ENCODE measurements at places on chromosomes 1 and 21.
A peak's percentile ranks its signal among the peaks of the same experiment; 100 is the strongest.

DNA sequence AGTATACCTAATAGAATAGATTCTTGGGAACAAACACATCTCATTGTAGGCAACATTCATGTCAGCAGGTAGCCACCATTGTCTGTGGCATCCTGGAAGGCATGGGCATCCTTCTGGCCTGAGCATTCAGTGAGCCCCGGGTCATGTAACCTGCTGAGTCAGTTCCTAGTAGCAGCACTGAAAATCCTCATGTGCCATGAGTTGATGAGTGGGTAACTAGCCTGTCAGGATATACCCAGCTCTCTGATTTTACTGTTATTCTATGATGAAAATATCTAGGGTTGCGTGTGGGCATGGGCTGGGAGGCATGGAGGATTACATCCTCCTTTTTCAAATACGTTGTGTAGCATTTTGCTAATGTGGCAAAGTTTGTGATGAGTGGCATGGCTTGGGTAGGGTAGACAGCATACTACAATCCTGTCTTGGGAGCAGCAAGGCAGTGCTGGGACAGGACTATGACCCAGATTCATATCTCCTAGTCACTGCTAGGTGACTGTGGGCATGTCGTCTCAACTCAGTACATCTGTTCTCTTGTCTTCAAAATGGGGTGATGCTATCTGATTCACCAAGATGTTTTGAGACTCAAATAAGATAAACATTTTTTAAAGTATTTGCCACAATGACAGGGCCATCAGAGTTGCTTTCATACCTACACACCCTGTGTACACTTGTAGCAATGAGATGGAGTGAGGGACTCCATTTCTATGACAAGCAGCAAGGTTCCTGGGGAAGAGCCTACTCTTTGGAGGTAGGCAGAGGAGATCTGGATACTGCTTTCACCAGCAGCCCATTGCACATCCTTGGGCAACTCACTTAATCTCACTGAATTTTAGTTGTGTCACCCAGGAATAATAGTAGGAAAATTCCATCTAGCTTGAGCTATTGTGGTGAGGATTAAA, 62.5 kb downstream of the CD58 start:
- DNase-seq: no peak

GRCh38 chr21:28615276-28615675, 377.4 kb downstream of the LTN1 start:
- peak; percentile 48 for DNase-seq

- DNase-seq: no peak
These were observed 136.3 kb upstream of the SLC44A3 start for GRCh38 chr1:94683886-94684285.

DNA sequence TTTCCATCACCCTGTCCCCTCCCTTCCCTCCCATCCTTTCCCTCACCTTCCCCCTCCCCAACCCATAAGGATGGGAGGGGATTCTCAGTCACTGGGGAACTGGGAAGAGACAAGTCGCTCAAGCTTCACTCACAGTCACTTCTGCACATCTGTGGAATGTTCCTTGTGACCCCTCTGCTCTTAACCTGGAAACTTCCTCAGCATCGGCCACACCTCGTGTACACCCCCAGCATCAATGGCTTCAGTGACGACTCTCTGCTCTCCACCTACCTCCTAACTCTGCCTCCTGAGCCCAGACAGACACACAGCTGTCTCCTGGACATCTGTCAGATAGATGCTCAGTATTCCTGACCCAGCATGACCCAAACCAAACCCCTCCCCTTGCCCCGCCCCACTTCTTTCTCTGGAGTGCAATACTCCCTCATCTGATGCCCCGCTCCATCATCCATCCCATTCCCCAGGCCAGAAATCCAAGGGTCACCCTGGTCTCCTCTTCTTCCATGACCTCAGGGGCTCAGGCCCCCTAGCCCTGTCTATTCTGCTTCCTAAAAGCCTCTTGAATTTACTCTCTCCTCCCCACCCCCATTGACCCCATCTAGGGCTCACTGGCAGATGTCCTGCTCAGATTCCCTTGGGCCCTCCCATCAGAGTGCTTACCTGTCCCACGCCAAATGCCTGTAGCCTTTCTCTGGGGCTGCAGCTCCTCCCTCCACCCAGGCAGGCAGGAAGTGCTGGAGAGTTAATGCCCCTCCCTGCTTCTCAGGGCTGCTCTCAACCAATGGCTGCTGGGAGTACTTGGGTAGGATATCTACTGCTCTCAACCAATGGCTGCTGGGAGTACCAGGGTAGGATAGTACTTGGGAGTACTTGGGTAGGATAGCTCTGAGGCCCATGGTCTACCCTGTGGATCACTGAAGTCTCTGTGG, 83.1 kb upstream of the CSF3R start:
- no peak for DNase-seq

GRCh38 chr21:41074396-41075184, 93.4 kb upstream of the BACE2 start:
- DNase-seq: no peak

GRCh38 chr1:38185913-38186312, 139.3 kb upstream of the POU3F1 start:
- DNase-seq: no peak

DNA sequence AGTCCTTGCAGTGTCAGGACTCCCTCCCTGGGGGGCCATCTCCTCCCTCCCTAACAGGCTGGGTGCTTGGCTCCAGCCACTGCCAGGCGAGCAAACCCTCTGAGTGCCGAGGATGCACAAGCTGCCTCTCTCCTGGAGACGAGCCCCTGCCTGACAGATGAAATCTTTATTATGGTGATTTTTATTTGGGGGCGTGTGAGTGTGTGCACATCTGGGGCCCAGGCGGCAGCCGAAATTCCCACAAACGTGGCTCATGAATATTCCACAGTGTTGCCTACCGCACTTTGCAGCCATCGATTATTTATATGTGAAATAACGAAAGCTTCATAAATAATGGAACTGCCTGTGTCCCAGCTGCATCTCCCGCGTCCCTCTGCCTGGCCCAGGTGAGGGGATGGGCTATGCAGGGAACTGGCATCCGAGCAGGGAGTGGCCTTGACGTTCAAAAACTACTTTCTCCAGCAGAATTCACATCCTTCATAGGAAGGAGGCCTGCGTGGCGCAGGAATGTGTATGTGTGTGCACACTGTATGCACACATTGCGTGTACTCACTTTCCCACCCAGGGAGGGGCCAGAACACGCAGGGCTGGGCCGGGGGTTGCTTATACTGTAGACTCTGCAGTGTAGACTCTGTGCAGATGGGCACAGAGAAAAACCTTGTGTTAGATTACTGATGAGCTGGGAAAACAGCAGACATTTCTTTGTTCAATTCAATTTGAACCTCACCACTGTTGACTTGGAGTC, 73.1 kb downstream of the UBIAD1 start:
- no peak for DNase-seq

GRCh38 chr1:241829468-241829867, 18.5 kb upstream of the EXO1 start:
- DNase-seq: no peak

GRCh38 chr1:212566522-212567479, 41.8 kb upstream of the ATF3 start:
- DNase-seq: peak; percentile 34

DNA sequence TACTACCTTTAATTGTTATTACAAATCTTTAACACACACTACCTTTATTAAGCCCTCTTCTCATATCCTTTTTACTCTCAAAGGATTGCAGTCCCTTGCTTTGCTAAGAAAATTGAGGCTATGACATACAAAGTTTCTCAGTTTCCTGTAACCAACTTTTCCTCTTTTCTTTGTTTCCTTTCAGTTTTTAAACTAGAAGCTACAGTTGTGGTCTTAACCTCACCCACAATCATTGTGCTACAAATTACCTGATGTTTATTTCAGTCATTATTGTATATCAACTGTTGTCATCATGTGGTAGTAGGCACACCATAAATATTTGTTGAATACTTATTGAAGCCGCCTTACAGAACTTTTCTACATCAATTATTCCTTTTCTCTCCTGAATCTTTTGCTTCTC, 51.8 kb downstream of the SLAMF6 start:
- no peak for DNase-seq

- DNase-seq: no peak
These were observed 9.2 kb upstream of the SERTAD4 start for GRCh38 chr1:210223226-210223904.

GRCh38 chr1:223217781-223218180, 74.7 kb upstream of the TLR5 start:
- DNase-seq: no peak

GRCh38 chr1:192831706-192832355, 23.0 kb downstream of the RGS2 start:
- DNase-seq: peak; percentile 27

- DNase-seq: peak; percentile 13
These were observed 23.8 kb downstream of the EIF2D start for GRCh38 chr1:206588492-206588891.

GRCh38 chr1:59332983-59333382, 36.1 kb downstream of the FGGY start:
- peak; percentile 78 for DNase-seq

- DNase-seq: peak; percentile 100
These were observed 59.9 kb downstream of the PLXNA2 start for GRCh38 chr1:208183977-208184911.

DNA sequence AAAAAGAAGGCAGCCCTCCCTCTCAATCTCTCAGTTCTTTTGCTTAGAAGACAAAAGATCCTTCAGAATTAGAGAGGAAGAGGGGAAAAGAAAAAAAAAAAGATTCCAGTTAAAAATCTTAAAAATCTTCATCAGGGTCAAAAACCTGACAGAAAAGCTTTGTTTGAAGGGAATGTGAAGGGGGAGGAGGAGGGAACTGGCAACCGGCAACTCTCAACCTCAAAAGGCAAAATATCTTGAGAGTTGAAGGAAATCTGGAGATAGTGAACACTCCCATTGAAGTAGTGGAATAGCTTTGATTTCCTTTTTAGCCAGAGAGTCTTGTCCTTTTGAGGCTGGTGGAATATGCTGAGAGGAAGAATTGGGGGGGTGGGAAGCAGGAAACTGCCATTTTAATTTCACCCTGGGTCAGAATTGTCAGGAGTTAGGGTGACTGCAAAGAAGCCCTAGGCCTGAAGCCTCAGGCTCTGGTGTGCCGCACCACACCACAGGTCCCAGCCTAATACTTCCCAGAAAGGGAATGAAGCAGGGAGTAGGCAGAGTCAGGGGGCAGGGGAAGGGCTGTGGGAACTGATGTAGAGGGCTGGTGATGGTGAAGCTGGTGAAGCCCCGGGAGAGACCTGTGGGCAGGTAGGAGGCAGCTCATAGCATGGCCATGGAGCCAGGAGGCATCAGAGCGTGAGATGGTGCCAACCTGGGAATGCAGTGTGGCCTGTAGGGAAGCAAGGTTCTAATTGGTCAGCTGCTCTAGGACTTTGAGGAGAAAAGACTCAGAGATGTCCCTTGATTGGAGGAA, 24.6 kb downstream of the KIRREL1 start:
- DNase-seq: no peak

- DNase-seq: no peak
These were observed 290.4 kb downstream of the GRIK1 start for GRCh38 chr21:29649406-29649814.
